ENCODE measurements at places on chromosomes 7 and 10.
A peak's percentile ranks its signal among the peaks of the same experiment; 100 is the strongest.

- peak; percentile 45 for DNase-seq
Observed at GRCh38 chr10:79142064-79142491, 73.3 kb downstream of the ZMIZ1 start.

GRCh38 chr10:1418031-1418550 is 319.2 kb downstream of the ADARB2 start:
- DNase-seq = no peak

GRCh38 chr7:134619627-134620331 is 26.9 kb upstream of the BPGM start:
- peak; percentile 96 for DNase-seq

GRCh38 chr7:42792841-42793240 is 119.0 kb downstream of the C7orf25 start:
- DNase-seq = no peak

GRCh38 chr10:16644146-16644545 is 122.5 kb upstream of the C1QL3 start:
- peak; percentile 71 for DNase-seq

GRCh38 chr10:22593636-22594198 is 120.7 kb downstream of the PIP4K2A start:
- no peak for DNase-seq

- DNase-seq = no peak
Observed at GRCh38 chr10:23694446-23694920, 255.6 kb downstream of the OTUD1 start.

DNA sequence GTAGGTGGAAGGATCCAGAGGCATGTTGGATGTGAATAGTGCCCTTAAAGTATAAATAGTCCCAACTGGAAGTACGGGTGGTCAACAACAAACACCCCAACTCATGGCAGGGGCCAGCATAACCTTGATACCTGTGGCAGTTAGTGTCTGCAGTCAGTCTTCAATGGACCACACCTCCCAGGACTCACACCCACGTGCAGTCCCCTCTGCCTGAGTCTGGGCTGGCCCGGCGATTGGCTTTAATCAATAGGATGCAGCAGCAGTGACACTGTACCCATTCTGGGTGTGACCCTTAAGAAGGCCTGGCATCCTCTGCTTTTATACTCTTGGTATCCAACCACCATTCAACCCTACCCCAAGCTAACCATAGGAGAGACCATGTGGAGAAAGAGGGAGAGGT is 18.6 kb downstream of the DRGX start:
- DNase-seq = no peak

- DNase-seq = no peak
Observed at GRCh38 chr7:92834507-92835260, 1.7 kb downstream of the CDK6 start.

DNA sequence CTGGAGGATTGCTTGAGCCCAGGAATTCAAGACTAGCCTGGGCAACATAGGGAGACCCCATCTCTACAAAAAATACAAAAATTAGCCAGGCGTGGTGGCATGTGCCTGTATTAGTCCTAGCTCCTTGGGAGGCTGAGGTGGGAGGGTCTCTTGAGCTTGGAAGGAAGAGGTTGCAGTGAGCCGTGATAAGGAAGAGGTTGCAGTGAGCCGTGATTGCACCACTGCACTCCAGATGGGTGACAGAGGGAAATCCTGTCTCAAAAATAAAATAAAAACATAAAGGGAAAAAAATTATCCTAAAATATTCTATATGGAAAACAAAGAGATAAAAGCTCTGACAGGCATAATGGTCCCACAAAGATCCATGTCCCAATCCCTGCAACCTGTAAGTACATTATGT is 87.9 kb upstream of the KAT6B start:
- DNase-seq = no peak

- peak; percentile 73 for DNase-seq
Observed at GRCh38 chr10:61140765-61141392, 196.9 kb upstream of the RHOBTB1 start.

- no peak for DNase-seq
Observed at GRCh38 chr10:31669357-31669756, 259.3 kb downstream of the ARHGAP12 start.

DNA sequence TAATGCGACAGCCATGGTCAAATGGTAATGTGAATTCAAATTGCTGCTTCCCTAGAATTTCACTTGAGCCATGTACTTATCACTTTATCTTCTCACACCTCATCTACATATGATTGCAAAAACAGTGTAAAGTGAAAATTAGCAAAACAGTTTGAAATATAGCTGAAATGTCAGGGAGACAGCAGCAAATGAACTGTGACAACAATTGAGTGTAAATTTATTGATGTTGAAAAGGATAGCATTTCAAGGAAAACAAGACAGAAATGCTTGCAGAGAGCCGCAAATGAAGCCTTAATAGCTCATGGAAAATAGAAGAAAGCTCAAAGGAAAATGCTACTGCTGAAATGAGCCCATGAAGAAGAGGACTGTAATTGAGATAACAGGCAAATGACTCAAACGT is 516.2 kb upstream of the POT1 start:
- DNase-seq = no peak

GRCh38 chr10:103533827-103534226 is 40.3 kb downstream of the NEURL1 start:
- DNase-seq = no peak

DNA sequence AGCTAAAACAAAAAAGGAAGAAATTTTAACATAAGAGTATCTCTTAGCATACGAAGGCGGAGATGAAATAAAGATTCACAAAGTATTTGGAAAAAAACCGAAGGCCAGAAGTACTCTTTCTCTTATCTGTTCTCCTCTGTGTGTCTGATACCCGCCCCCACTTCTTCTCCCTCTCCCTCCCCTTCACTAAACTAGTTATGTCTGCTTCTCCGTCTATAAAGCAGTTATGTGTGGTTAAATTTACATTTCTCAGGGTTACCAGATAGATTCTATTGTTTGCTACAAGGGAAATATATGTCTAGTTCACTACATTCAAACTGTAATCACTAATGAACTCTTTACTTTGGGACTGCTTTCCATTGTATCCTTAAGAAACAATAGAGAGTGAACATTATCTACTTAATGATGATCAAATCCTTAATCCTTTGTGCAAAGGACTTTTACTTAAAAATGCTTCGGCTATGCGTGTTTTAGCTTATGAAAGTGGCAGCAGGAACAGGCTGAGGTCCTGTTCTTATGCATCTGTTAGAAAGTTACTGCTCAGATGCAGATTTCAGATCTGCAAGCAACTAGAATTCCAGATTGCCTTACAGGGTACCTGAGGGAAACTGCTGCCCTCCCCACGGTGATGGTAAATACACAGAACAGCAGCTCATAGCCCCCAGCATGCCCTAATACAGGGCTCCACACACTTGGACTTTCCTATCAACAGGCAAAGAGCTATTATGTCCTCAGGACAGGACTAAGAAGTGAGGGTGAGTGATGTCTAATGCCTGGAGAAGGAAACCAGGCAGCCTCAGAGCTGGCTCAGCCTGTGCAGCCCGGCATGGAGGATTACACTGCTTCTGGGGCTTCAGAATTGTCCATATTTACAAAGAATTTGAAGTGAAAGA is 273.3 kb downstream of the FZD1 start:
- DNase-seq = no peak

DNA sequence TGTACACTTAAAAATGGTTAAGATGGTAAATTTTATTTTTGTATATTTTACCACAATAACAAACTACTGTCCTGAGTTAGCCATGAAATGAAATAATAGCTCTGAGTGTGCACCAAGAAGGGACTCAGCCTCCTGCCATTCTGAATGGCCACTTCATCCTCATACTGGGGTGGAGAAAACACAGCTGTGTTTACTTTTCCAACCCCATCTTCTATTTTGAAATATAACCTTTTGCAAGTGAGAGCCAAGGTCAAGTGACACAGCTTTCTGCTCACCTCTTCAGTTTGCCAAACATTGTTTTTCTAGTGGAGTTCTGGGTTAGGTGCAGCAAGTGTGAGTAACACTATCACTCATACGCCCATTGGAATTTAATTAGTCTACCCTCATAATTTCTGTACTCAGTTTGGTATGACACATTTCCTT is 107.4 kb upstream of the GLCCI1 start:
- peak; percentile 1 for DNase-seq

GRCh38 chr7:158032561-158033115 is 555.0 kb downstream of the PTPRN2 start:
- no peak for DNase-seq

DNA sequence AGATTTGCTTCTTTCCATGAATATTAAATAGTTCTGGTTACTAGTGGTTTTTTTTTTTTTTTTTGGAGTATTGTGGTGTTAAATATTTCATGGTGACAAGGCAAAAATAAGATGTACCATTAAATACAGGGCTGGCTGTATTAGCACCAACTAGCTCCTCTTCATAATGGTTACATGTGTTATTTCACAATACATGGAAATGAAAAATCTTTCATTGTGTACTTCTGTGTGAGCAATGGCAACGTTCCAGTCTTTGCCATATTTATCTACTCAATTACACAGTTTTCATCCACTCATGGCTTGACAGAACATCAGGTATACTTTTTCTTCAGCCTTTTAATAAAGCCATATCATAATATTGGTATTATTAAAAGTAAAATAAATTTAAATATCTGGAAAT is 394.7 kb upstream of the GRM3 start:
- no peak for DNase-seq

DNA sequence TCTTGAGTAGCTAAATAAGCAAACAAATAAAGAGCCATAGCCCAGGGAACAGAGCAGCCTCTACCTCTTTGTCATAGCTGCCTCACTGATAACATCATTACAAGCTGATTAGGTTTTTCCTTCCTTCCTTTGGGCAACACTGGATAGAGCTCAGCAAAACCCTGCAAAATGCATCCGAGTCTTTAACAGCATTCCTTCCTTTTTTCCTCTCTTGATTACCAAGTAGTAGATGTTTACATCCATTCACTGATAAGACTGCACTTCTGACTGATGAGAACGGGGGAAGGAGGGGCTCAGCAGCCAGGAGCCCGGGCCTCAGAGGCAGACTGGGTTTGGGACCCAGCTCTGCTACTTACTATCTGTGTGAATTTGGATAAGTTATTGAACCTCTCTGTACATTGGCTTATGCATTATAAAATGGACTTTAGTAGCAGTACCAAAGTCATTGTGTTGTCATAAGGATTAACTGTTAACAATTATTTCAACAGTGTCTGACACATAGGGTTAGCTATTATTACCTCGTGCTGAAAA is 214.2 kb downstream of the ANK3 start:
- no peak for DNase-seq

DNA sequence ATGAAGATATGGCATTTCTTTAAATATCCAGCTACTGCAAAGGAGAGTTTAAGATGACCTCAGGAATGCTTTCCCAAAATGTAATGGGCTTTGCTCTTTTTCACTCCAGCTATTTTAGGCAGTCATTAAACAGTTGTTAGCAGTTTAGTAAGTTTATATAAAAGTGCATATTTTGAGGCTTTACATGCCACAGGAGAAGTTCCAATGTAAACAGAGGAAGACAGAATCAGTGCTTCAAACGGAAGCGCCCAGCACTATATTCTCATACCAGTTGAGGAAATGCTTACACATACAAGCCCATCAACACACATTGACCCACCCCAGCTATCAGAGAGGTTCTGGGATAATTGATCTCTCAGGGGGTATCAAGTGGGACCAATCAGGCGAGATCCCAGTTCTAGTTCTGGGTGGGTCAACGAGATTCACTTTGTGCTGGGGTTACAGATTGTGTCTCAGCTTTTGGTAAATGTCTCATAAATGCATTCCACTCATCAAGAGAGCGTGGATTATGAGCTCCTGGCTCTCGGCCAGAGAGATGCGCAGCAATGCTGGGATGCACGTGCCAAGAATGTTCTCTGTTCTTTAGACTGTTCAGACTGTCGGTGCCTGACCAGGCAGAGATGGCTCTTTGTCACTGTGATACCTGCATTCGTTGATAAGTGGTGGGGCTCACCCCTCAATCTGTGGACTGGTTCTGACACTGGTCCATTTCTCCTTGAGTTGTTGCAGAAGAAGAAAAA is 55.0 kb downstream of the CACNB2 start:
- peak; percentile 53 for DNase-seq

DNA sequence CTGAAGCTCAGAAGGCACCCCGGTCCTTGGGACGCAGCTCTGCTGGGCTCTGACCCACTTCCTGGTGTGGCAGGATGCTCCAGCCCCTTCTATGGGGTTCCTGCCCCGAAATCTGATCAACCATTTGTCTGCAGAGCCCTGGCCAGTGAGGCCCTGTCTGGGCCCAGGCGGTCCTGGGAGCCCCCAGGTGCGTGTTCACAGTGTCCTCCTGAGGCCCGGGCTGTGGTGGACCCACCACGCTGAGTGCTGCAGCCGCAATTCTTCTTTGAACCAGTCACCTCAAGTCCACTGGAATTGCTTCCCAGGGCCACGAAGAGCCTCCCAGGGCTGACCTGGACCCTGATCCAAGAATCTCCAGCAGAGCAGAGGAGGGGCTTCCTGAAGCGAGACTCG is 19.1 kb downstream of the KNDC1 start:
- no peak for DNase-seq

DNA sequence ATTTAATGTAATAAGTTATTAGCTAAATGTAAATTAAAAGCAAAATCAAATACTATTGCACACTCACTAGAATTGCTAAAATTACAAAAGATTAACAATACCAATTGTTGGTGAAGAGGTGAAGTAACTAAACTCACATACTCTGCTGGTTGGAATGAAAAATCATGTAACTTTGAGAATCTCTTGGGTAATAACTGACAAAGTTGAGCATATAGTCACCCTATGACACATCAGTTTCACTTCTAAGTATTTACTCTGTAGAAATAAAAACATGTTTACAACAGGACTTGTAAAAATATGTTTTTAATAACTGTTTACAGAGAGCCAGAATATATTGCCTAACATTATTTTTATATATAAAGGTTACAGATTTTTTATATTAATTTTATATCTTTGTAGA is 33.6 kb downstream of the CNTNAP2 start:
- DNase-seq = peak; percentile 24

DNA sequence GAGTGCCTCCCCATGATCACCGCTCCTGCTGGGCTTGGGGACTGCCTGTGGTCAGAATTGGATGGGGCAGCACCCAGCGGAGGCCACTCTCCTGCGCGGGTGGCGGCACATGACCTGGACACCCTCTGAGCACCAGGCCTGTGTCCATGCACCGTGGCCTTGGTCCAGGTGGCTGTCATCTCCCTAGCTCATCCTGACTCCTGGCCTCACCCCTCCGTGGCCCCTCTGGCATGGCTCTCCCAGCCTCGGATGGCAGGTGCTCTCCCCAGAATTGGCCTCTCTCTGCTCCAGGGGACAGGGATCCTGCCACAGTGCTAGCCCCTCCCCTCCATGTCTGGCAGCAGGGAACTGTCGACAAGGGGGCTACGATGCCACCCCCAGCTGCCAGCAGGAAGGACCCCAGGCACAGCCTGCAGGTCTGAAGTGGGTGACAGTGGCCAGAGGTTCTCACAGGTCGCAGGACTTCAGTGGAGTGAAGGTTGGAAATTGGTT is 37.2 kb upstream of the BTBD16 start:
- no peak for DNase-seq

Data from fibroblast of skin of back (primary cell).